ENCODE measurements at places on chromosomes 3 and 15.

GRCh38 chr15:31439328-31439727 is 112.7 kb downstream of the KLF13 start:
- DNase-seq, result no peak

GRCh38 chr3:43884581-43884980 is 193.8 kb downstream of the ABHD5 start:
- no peak for DNase-seq

- no peak for DNase-seq
Observed at GRCh38 chr15:32972686-32973085, 221.8 kb downstream of the FMN1 start.

GRCh38 chr3:72479651-72480215 is 368.5 kb downstream of the SHQ1 start:
- no peak for DNase-seq

DNA sequence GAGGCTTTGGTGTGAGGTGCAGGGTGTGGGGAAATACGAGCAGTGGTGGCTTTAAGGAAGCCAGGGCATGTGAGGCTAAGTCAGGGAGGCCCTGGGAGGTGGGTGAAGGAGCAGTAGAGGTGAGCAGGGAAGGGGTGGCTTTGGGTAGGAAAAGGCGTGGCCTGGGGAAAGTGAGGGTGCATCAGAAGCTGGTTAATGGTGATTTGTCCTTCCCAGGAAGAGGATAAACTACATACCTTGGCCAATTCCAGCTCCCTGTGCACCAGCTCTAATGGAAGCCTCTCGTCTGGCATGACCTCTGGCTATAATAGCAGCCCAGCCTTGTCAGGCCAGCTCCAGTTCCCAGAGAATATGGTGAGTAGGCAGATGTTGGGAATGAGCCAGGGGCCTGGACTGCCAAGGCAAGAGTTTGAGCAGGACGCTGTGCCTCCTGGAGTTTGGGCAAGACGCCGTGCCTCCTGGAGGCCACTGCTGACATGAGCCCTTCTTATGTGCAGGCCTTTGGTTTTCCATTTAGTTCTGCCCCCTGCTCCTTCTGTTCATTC is 41.3 kb downstream of the CDAN1 start:
- DNase-seq, result no peak

GRCh38 chr15:85059734-85060133 is 78.1 kb downstream of the PDE8A start:
- DNase-seq, result no peak

DNA sequence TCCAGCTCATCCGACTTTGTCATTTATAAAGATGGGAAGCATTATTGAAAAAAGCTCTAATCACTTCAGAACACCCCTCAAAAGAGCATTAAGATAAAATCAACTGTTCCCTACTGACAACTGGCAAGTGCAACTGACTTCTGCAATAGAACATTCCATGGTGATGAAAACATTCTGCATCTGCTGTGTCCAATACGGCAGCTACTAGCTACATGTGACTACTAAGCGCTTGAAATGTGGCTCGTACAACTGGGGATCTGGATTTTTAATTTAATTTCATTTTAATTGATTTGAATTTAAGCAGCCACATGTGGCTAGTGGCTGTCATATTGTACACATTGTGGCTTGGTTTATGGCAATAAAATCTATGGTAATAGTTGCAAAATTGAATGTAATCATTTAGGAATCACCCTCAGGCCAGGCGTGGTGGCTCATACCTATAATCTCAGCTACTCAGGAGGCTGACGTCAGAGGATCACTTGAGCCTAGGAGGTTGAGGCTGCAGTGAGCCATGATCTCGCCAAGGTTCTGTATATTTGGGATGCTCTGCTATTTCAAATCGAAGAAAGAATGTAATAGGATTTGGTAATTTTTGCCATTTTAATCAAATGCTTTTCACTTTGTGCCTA is 390.3 kb downstream of the GABRB3 start:
- no peak for DNase-seq

- no peak for DNase-seq
Observed at GRCh38 chr3:149077628-149078027, 8.7 kb downstream of the HLTF start.

DNA sequence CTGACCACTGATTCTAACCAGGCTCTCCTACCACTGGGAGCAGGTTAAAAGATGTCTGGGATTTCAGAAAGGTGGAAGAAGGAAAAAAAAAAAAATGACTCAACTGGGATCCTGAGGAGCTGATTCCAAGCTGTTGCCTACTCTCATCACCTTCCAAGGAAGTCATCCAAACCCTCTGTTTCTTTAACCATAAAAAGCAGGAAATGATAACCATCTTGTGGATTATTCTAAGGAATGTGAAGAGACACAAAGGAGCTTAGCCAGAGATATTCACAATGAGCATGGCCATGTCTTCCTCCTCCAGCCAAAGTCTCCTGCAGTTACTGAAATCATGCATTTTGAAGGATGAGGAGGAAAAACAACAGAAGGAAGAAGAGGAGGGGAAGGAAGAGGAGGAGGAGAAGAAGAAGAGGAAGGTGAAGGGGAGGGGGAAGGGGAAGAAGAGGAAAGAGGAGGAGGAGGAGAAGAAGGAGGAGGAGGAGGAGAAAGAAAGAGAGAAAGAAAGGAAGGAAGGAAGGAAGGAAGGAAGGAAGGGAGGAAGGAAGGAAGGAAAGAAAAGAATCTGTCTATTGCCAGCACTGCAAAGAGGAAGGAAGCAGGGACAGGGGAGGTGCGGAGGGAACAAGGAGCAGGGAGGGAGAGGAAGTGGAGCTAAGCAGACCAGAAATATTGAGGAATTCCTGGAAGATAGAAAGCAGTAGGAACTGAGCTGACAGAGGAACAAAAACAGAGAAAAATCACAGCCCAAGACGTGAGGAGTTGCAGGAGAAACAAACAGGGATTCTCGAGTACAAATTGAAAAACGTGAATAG is 229.2 kb downstream of the UACA start:
- no peak for DNase-seq

DNA sequence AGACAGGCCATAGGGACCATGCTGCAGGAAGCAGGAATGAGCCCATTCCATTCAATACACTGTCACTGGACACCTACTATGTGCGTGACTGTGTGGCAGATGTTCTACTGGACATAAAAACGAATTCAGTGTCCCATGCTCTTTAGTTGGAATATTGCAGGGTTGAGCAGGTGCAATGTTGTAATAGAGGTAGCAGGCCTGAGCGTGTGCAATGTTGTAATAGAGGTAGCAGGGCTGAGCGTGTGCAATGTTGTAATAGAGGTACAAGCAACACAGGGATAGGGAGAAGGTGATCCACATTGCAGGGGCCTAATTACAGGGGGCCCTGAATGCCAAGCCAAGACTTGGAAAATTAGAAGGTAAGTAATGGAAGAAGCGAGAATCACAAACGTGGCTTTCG is 261.4 kb upstream of the HES1 start:
- no peak for DNase-seq

- DNase-seq, result no peak
Observed at GRCh38 chr15:79529157-79529785, 97.1 kb downstream of the MINAR1 start.

- no peak for DNase-seq
Observed at GRCh38 chr3:45688194-45688881, 858 bp upstream of the SACM1L start.

DNA sequence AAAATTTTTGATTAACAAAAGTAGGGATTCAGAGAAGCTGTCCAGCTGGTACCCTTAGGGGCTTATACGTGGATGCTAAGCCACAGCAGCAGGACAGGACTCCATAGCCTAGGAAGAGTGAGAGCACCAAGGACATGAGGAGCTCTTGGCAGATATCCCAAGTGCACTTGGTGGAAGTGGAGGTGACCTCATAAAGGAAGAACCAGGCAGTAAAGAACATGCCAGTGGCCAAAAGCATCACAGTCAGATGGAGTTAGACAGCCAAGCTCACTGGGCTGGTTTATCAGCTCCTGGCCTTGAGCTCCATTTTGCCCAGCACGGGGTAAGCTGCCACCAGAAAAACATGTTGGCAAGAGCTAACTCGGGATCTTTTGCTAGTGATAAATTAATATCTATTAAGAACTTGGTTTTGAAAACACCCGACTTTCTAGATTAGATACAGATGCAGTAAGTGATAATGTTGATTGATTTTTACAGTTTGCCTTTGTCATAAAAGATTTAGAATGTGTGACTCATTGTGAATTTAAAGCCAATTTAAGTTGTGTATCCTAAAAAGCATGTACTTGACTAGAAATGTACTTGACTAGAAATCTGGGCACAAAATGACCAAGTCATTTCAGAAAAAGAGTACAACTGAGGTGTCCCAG is 108.0 kb downstream of the CMSS1 start:
- DNase-seq, result no peak

- no peak for DNase-seq
Observed at GRCh38 chr3:165624761-165625160, 212.5 kb downstream of the BCHE start.

DNA sequence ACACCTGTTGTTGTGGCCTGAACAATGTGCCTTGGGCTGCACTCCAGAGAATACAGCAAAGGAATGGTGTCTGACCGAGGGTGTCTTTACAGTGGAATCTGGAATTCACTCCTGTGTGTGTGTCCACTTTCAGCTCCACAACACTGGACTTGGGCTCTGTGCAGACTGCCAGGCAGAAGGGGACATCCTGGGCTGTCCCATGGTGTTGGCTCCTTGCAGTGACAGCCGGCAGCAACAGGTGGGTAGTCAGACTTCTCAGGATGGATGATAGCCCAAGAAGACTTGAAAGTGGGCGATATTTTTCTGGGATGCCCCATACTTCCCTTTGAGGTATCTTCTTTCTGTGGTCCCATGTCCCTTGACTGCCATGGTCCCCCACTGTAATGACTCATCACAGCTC is 45.0 kb downstream of the DPH3 start:
- DNase-seq, result no peak

DNA sequence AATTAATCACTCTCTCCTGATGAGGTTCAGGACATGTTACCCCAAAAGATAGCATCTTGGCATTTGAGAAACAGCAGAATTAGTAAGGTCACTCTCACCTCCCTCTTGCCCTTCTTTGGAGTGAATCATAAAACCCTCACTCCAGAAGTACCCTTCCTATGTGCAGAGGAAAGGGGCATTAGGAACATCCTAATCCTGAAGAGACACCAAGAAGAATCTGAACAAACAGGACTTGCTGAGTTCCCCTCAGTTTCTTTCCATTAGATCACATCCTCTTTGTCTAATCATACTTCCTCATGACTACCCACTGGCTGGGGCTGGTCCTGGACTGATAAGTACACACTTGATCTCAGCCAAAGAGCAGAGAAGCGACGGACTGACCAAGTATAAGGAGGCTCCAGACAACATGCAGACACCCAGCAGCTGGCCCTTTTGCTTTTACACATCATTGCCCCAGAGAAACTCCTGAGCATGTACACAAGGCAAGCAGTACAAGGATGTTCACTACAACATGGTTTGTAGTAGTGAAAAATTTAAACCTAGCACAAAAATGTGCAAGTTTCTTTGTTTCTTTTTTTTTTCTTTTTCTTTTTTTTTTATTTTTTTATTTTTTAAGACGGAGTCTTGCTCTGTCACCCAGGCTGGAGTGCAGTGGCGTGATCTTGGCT is 15.0 kb upstream of the TM6SF1 start:
- no peak for DNase-seq

DNA sequence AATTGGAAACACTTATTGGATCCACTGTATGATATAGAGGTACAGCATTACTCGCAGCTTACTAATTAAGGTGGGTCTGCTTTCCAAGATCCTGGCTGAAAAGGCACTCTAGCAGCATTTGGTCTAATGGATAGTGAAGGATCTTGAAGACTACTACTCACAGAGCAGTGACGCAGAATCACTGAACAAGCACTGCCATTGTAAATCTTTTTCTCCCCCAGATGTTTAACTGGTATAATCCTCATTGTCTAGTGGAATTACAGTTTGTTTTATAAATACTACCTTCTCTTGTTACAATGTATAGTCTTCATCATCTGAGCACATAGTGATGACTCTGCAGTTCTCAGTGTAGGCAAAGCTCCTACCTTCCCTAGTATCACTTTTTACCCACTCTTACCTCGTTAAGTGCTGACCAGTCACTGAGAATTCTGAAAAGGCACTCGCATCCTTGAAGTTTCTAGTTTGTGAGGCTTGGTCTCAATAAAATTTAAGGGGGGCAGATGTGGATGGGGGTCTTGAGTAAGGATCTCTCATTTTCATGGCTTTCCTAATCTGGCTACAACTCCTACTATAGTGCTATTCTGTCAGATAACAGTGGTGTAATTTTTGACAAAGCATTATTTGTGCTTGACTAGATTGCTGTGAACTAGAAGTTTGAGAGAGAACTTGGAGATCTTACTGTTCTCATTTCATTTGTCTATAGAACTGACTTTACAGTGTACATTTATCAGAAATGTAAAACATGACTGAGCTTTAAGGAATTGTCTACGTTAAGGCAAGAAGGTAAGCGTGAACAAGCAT is 23.2 kb downstream of the MAPK6 start:
- DNase-seq, result no peak

DNA sequence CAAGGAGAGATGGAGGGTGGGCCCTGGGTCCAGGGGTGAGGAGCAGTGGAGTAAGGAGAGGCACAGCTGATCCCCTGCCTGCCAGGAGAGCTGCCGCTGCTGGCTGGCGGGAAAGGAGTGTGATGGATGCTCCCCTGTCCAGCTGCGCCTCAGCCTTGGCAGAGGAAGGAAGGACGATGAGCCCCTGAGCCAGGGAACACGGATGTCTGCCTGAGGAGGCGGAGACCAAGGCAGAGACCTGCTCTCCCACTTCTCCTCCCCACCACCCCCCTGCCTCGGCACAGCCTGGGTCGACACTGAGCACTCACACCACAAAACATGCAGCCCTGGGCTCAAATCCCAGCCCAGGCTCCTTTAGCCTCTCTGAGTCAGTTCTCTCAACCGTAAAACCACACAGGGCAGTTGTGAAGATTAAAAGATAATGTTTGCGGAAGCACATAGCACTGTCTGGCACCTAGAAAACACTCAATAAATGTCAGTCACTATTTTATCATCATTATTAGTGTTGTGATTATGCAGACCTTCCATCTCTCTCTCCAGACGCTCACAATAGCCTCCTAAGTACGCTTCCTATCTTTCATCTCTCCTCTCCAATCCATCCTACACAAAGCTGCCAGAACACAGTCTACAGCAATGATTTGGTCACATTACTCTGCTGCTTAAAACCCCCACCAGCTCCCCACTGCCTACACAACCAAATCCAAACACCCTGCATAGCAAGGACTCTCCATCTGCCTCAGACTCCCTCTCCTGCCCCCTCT is 52.2 kb downstream of the SEMA5B start:
- DNase-seq, result peak; percentile 75

DNA sequence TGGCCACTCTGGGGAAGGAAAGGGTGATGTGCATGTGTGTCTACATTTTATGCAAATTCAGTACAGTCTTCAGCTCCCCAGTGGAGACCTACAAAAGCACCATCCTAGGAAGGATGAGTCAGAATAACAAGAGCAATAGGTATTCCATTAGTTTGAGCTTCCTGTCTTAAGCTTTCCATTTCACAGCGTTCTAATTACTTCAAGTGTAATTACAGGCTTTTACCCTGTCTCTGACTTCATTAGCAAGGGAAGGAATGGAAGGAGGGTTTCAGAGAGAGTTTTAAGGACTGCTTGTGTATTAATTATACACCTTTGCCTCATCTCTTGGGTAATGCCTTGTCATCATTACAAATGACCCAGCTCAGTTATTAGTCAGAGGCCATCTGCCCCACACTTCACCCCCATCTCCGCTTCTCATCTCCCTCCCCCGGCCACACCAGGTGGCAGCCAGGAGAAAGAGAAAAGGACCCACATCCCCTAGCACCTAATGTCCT is 202.8 kb upstream of the MRPL3 start:
- peak; percentile 14 for DNase-seq

- DNase-seq, result no peak
Observed at GRCh38 chr3:27160146-27160545, 209.0 kb downstream of the NEK10 start.
